ENCODE measurements at places on chromosomes 1 and 21.

DNA sequence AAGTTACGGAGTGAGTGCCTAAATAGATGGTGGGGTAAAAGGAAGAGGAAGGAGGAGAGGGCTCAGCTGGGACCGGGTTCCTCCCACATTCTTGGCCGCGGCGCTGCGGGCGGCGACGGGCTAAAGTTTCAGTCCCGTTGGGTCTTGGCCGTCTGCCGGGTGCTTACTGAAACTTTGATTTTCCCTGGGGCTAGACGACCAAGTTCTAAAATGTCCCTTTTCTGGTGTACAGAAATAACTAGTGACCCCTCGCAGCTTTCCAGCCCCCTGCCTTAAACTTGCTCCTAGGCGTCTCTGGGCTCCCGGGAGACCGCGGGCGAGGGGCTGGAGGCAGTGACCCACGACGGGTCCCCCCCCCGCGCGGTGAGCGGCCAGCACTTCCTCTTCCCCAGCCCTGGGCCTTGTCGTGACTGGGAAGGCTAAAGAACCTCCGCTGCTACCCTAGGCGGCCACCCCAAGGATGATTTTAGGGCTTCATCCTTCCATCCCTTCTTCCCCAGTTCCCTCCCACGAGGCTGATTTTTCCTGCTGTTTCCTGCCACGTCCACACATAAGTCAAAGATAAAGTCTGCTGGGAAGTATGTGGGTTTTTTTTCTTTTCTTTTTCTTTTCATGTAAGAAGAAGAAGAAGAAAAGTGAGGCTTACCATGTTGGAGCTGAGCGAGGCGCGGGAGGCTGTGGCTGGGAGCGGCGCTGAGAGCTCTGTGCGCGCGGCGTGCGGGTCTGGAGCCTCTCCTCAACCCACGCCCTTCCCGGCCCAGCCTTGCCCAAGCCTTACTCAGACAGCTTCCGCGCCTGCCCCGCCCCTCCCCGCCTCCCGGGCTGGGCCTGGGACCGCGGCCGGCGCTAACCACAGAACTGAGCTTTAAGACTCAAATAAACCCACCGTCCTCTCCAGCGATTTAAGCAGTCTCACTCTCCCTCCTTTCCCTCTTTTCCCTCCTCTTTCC is at the start of gene S100A11:
S100A11 (minus strand) TSS at position 738 of the 950 bp plus-strand sequence; CDS start at position 649, 89 bp downstream.
- peak; percentile 89 for DNase-seq

- no peak for DNase-seq
These were observed 43.5 kb downstream of the PROX1 start for GRCh38 chr1:214031267-214031650.

GRCh38 chr1:41582851-41583657 is 98.6 kb upstream of the EDN2 start:
- DNase-seq = no peak

DNA sequence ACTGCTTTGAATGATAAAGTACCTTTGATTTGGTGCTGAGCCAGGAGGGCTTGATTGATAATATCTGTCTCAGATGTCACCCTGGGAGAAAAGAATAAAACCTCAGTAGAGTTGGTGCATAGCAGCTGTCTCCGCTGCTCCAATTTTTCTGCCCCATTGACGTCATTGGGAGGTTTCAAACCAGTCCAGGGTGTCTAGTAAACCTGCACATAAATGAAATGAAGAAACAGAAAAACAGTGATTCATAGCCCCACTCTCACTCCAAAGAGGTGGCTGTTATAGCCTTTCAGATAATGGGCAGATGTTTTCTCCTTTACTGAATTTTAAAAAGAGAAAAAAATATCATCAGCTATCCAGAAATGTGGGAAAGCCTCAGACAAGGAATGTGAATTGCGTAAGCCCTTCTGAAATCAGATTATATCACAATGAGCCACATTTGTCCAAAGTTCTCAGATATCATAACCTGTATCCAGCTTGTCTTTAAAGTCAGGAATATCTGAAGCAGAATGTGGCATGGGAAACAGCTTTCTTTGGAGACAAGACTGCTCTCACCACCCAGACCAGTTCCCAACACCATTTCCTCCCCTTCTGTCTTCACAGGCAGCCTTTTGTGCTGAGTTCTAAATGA is 351.3 kb upstream of the SGIP1 start:
- peak; percentile 16 for DNase-seq

- no peak for DNase-seq
These were observed 14.1 kb downstream of the EPS15 start for GRCh38 chr1:51504806-51505525.

DNA sequence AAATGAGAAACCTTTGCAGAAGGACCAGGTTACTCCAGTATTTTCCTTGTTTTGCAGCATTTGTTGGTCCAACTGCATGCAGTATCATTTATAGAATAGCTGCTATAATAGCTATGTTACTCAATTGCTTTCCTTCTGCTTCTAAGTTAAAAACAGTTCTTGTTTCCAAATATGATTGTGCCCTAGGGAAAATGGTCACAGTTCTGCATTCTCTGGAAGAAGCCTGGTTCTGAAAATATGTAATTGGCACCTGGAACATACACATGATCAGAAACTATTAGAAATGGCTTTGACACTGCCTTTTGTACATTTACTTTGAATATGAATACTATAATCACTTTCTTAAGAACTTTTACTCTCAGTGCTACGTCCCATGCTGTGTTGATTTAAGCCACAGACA is 33.6 kb downstream of the HENMT1 start:
- DNase-seq = no peak

GRCh38 chr1:33634806-33635205 is 162.4 kb downstream of the ZSCAN20 start:
- no peak for DNase-seq
